ENCODE measurements at places on chromosomes 4 and X.
A peak's percentile ranks its signal among the peaks of the same experiment; 100 is the strongest.

DNA sequence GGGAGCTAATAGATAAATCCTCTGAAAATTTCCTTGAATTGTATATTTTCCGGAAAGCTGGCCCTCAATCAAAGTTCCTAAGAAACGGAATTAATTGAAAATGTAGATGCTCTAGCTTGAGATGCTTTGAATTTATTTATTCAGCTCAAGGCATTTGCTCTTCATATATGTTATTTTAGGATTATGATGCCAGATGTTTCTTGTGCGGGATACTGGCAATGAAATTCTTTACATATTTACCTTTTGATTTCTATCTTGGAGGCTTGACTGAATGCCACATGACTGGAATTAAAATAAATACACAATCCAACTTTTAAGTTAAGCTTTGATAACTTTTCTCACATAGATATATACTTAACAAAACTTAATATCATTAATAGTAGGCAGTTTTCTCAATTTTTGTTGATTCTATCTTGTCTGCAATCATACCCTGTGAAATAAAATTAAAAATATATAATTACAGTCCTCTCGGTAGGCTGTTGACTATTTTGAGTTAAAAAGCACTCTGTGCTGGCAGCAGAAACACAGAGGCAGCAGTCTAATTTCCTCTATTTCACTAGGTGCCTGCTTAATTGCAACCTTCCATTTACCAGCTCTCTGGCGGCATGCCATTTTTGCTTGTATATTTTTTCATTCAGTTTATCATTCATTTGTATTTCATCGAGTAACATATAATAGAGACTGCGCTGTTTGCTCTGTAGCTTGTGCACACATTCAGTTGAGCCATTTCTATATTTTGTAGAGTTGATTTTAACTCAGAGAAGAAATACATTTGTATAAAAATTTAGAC, 991.5 kb downstream of the ADGRL3 start:
- no peak for DNase-seq

DNA sequence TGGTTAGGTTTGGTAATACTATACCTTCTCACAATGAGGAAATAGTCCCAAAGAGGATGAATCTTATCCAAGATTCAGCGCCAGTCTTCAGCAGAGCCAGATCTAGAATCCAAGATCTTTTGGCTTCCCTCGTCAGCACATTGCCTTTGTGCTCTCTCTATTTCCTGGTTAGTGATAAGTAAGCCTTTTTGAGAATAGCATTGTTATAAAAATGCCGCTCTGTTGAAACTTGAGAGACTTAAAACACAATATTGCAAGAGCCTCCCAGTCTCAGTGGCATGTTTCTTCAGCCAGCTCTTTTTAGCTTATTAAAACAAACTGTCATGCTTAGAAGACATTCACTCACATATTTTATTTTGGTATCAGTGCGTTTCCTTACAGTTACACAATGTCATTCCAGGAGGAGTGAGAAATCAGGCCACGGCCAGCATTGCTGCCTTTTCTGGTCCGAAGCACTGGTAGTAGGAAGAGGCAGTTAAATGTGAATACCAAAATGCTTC, 141.4 kb downstream of the KLHL8 start:
- peak; percentile 27 for DNase-seq

GRCh38 chr4:96698831-96699230, 858.9 kb downstream of the PDHA2 start:
- no peak for DNase-seq

DNA sequence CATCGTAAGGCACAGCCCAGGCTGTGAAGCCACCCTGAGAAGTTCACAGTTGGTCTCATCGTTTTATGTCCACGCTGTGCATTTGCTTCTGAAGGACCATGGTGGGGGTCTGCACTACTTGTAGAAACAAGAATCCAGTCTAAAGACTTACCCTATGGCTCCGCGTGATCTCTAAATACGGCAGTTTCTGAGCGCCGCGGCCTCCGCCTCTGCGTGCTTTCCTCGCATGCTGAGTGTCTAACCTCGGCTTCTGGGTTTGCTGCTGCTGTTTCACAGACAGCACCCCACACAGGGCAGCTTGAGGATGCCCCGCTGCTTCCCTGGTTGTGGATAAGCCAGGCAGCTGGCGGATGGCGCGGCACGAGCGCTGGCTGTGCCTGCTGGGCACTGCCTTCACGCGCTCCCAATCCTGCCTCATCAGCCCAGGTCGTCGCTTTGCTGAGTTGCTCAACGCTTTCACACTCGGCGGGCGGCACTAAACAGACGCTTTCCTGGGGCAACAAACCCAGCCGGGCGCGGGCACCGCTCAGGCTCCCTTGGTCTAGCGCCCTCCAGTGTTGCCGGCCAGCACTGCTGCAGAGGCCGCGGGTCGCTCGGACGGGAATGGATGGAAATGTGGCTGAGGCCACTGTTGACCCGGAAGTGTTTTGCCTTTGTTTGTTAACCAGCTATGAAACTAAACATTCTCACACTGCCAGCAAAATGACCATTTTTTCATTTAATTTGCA, 39.2 kb downstream of the FGFRL1 start:
- DNase-seq = peak; percentile 54

GRCh38 chr4:39526765-39527295, 409 bp downstream of the UGDH start:
- DNase-seq = no peak

DNA sequence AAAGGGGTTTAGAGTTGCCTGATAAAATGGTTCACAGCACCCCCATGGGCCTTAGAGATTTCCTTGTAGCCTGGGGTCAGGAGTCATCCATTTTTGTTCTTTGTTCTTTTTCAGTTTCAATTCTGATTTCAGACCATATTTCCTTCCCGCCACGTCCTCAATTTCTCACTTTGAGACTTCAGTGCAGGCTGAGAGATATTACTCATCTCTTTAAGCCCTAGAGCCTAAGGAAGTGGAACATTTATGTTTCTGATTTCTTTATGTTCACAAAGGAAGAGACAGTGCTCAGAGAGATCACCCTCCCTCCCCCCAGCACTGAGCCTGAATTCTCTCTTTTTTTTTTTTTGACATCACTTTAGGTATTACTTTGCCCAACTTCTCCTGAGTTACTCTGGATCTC, 56.3 kb downstream of the MSN start:
- DNase-seq = no peak

DNA sequence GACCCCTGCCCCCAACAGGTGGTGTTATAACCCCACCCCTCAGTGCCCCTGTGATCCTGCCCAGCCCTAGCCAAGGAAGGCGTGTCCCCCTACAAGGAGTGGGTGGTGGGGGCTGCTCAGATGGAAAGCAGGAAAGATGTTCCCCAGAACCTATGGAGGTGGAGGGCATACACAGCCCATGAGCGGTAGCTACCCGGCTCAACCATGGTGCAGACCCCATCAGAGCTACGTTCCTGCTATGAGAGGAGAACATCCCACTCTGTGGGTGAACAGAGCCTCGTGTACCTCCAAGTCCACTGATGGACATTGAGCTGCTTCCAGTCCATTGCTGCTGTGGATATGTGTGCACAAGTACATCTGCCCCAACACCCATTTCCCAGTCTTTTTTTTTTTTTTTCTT, 71.1 kb downstream of the SHOX start:
- DNase-seq = no peak

DNA sequence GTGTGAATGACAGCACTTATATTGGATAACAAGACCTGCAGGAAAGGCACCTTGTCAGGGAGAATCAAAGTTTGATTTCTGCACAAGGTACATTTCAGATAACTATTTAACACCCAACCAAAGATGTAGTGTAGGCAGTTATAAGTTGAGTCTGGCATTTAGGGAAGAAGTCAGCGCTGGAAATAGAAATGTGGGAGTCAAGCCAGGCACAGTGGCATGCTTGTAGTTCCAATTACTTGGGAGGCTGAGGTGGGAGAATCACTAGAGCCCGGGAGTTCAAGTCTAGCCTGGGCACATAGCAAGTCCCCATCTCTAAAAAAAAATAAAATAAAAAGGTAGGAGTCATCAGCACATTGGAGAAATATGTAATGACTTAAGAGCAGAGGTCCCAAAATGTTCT, 295.1 kb downstream of the ZNF674 start:
- DNase-seq = no peak

GRCh38 chr4:112284662-112285411, 867 bp downstream of the TIFA start:
- DNase-seq = no peak

DNA sequence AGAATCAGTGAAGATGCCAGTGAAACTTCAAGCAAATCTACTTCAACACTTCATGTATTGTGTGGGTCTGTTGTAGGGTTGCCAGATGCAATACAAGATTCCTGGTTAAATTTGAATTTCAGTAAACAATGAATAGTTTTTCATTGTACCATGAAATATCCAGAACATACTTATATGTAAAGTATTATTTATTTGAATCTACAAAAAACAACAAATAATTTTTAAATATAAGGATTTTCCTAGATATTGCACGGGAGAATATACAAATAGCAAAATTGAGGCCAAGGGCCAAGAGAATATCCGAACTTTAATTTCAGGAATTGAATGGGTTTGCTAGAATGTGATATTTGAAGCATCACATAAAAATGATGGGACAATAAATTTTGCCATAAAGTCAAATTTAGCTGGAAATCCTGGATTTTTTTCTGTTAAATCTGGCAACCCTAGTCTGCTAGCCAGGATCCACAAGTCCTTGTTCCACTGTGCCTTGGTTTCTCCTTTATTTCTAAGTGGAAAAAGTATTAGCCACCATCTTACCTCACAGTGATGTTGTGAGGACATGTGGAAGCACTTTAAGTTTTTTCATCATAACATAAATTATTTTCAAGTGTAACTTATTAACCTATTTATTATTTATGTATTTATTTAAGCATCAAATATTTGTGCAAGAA, 2.3 kb downstream of the CXCL8 start:
- no peak for DNase-seq

- DNase-seq = no peak
These were observed 143.1 kb downstream of the C4orf33 start for GRCh38 chr4:129239088-129239487.

- no peak for DNase-seq
These were observed 123.7 kb downstream of the CBLL2 start for GRCh38 chrX:22396408-22396807.

- DNase-seq = no peak
These were observed 40.5 kb downstream of the FABP2 start for GRCh38 chr4:119281393-119281792.

- no peak for DNase-seq
These were observed 61.4 kb upstream of the MAP3K15 start for GRCh38 chrX:19576742-19577141.

DNA sequence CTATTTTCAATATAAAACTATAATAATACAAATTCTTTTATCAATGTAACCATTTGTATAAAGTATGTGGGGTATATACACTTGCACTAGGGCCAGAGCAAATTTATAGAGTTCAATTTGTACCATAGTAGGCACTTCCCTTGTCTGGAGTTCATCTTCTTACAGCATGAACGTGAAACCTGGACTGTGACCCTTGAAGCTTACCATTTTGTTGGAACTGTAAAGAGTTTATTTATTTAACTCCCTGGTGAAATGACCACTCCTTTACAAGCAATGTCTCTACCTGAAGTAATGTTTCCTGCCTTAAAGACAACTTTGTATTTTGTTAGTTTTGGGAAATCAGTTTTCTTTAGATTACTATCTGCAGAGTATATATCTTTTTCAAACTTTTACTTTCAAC, 188.2 kb downstream of the ARAP2 start:
- no peak for DNase-seq

- DNase-seq = no peak
These were observed 614.4 kb downstream of the RPA4 start for GRCh38 chrX:97498093-97498492.

DNA sequence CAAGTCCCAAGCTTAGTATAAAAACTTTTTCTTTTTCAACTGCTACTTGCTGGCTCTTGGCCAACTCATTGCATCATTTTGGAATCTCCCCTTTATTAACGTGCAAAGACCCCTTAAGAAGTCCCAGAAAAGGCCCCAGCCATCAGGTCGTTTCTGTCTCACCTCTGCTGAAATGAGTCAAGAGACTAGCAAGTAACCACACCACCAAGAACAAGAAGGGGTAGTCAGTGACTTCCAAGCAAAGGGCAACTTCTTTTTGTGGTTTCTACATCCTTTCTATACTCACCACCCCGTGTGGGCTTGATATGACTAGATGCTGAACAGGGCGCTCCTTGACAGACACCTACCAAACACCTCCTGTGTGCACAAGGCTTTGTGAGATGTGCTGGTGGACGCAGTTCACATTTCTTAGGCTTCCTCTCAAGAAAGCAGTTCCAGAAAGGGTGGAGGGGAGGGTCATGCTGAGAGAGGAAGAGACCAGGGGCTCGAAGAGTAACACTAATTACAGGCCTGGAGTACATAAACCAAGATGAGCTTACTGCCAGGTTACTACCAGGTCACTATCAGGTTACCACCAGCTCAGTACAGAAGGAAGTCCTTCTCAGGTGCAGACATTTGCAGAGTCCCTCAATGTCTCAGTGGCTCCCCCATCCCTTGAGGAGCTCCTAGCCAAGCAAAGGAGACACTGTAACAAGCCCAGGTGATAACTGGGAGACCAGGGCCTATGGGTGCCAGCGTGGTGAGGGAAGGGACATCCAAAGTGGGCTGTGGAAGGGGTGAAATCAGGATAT, 19.3 kb downstream of the JAKMIP1 start:
- no peak for DNase-seq

DNA sequence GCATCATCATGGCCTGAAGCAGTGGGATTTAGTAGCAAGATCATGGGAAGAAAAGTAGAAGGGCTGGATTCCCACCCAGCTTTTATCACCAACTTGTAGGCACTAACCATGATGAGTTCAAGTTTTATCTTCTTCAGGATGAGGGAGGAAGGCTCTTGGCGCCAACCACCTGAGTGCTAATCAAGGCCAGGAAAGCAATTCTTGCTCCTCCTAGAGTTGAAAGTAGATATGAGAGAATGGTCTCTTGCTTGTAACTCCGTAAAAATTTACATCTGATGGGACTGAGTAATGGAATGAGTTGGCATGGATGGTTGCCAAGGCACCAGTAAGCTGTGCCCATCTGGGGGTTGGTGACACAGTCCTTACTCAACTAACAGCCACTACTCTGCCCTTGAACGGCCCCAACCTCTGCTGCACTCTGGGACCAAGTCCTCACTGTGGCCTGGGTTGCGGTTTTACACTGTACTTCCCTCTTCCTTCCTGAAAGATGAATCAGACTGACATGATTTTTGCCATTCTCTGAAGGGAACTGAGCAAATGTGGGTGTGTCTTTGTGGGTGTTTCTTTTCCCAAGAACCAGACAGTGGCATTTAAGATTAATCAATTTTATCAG, 39.4 kb upstream of the NDP start:
- no peak for DNase-seq

GRCh38 chr4:170400361-170400760, 310.6 kb upstream of the AADAT start:
- DNase-seq = no peak

- DNase-seq = no peak
These were observed 25.2 kb upstream of the ANAPC4 start for GRCh38 chr4:25351777-25352416.

- no peak for DNase-seq
These were observed 521.2 kb downstream of the MID1IP1 start for GRCh38 chrX:39322496-39322895.

GRCh38 chr4:128155231-128155855, 94.2 kb downstream of the LARP1B start:
- no peak for DNase-seq

DNA sequence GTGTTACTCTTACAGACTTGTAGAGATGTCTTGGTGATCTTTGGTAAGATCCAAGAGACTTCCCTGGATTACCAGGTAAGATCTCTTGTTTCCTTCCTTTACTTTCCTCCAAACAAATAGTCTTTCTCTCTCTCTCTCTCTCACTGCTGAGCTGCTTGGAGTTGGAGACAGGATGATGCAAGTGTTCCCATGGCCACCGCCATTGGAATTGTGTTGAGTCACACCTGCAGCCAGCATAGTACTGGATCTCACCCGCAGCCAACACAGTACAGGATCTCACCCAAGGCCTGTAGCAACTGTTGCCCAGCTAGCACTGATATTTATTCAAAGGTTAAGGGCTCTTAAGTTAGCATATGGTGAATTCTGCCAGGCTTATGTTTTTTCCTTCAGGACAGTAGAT, 1080.9 kb downstream of the FAT4 start:
- no peak for DNase-seq
